COR-L47 (cell line): ENCODE measurements at places on chromosomes 5 and 9.
A peak's percentile ranks its signal among the peaks of the same experiment; 100 is the strongest.

- DNase-seq = peak; percentile 7
These were observed at the start of gene COL15A1 for GRCh38 chr9:98943682-98944056. TSS of gene COL15A1 (plus strand) at chr9:98943907. CDS start at chr9:98944062, 155 bp downstream.

DNA sequence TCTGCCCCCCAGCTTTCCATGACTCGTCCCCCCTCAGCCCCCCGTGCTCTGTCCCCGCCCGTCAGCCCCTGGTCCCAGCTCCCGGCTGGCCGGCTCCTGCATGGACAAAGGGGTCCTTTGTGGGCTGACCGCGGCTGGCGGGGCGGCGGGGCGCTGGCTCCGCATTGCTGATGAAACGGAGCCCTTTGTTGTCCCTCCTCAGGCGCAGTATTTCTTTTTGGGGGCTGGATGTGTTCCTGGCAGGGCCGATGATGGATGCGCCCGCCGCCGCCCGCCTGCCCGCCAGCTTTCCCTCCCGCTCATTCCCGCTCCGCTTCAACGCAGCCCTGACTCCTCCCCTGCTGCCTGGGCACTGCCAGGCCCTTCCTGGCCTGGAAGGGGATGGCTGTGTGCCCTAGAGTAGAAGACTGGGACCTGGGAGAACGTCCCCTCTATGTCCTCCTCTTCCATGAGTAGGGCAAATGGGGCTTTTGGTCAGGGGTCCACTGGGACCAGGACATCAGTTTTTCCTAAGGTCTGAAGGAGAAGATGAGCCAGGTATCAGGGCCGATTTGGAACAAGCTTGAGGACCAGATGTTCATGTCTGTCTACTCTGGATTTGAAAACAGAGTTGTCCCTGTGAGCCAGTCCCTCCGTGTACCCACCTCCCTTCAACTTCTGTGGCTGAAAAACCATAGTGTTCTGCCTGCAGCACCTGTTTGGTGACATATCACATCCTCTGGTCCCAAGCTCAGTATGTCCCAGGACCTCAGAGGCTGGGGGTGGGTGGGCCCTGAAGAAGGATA, 29.0 kb downstream of the CXXC5 start:
- DNase-seq = no peak

DNA sequence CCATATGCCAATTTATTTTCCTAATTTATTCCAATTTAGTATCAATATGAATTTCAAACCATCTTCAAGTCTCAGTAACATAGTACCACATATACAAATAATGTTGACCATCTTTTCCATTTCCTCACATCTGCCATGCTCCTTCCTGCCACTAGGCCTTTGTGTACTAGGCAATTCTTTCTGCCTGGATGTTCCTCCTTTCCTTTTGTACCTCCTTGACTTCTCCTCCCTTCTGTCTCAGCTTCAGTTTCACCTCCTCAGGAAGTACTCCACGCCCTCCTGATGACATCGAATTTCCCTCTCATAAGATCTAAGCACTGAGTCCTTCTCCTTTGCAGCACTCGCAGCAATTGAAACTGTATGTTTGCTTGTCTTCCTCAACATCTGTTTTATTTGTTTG, 53.9 kb downstream of the MEF2C start:
- no peak for DNase-seq

DNA sequence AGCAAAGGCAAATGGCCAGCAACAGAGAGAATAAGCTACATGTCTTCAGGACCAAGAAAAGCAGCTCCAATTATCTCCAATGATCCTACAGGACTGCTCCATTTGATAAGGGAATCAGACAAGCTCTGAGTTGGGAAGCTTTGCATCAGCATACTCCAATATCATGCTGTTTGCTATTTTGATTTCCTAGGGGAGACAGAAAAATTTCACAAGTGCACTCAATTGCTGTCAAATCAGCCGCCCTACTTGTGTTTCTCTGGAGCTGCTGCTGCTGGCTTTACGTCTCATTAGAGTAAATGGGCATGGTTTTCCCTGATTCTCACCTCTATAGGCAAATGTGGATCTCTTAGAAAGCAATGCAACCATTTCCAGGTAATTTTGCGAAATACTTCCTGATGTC, 201.7 kb downstream of the PRELID2 start:
- no peak for DNase-seq

- no peak for DNase-seq
These were observed 67.1 kb downstream of the LNPEP start for GRCh38 chr5:97002983-97003382.

DNA sequence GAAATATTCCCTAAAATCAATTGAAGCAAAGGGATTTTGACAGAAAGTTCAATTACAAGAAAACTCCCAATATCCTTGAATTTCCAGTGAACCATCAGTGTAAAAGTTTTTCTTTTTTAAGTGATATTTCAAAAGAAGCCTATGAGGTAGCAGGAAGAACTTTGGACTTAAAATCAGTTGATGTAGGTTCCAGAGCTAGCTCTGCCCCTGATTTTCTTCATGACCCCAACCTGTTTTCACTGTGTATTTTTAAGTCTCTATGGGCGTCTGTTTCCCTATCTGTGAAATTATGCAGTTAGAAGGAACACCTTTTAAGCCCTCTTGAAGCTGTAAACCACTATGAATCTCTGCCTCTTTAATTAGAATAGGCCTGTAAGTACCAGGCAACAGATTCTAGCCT, 66.2 kb upstream of the SLC1A1 start:
- no peak for DNase-seq

DNA sequence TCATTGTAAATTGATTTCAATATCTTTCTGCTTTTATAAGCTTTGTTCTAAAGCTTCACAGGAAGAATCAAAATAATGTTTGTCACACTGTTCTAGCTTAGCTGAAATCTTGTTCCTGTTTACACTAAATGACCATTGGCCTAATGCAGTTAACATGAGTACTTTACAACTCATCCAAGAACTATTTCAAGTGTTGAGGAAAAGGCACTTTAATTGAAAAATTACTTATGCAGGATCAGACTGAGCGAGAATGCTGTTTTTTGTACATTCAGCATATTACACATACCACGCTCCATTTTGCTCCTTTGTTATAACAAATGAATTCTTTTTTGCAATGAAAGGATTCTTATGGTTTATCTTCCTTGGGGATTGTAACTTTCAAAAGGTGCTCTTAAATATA, 22.4 kb upstream of the SMIM15 start:
- no peak for DNase-seq

DNA sequence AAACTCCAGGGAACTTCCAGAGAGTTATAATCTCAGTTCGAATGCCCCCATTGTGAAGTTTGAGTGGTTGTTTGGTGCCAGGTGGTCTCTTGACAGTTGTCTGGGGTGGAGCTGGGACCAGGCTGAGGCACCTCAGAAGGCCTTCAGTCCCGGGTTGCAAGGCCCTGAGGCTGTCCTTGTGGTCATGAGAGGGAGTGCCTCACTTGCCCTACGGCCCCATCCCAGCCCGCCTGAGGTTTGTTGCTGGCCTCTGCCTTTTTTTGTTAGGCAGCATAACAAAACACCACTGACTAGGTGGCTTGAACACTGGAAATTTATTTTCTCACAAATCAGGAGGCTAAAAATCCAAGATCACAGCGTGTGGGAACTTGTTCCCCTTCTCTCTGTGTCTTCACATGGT, 73.0 kb upstream of the PAPPA start:
- no peak for DNase-seq

DNA sequence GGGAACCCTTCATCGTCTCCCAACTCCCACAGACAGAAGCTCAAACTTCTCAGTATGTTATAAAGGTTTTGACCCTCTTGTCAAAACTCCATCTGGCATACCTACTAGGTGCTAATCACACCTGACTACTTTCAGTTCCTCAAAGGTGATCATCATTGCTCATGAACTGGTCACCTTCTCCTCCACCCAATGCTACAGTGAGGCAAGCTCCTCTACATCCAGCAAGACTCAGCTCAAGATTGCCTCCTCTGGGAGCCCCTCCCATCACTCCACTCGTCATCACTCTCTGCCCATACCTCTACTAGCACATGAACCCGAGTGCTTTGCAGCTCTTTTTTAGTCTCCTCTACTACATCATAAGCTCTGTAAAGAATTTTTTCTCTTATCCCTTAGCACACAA, 102.4 kb downstream of the LPAR1 start:
- DNase-seq = no peak

DNA sequence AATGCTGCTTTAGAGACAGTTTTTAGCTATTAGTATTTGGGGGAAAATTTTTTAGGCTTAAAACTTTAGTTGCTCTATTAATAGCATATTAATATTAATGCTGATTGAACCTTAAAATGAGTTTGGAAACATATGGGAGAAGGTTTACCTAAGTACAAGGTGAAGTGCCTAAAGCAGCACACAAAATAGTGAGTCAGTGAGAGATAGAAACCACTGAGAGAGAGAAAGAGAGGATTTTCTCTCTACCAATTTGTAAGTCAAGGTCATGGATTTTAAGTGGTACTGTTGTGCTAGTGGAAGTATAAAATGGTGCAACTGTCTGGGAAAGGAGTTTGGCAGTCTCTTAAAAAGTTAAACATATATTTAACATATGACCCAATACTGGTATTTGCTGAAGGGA, 64.9 kb downstream of the MARCHF3 start:
- no peak for DNase-seq

GRCh38 chr5:122515709-122516431, 203.8 kb downstream of the SNCAIP start:
- DNase-seq = peak; percentile 76

DNA sequence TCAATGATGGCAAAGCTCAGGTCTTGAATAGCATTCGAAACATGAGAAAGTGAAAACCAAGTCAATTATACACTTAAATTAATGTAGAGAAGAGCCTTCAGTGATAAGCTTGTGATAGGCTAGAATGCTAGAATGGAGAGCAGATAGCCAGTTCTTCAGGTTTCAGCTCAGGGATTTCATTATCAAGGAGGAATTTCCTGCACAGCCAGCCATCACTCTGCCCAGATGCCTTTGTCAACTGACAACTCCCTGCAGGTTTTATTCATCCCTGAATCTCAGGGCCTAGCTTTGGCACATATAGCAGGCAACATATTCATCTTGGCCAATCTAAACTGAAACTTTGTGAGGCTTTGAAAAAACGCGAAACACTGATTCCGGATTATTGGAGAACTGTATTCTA, 199.3 kb upstream of the CDH6 start:
- no peak for DNase-seq
